Aortic smooth muscle cell (primary cell): ENCODE measurements at places on chromosomes 13 and 19. TPM values are rescaled to one million over a fixed set of nuclear protein-coding genes. Genes with fewer than 3 reads are reported as not detected.

LILRA1 gene
- total RNA-seq = not detected in 2 replicates

SOX21 gene
- not detected in 2 replicates for total RNA-seq

ZNF66 gene
- 1.2 and 2.0 TPM in 2 replicates for total RNA-seq

GPR12 gene
- not detected in 2 replicates for total RNA-seq

PVR gene
- 56.8 and 71.4 TPM in 2 replicates for total RNA-seq

TNFSF13B gene
- total RNA-seq = 9.0 and 10.3 TPM in 2 replicates

ETHE1 gene
- 95.8 and 104 TPM in 2 replicates for total RNA-seq

NBEA gene
- 9.6 and 10.7 TPM in 2 replicates for total RNA-seq

ZNF579 gene
- total RNA-seq = 2.1 and 3.0 TPM in 2 replicates

KMT2B gene
- 3.6 and 5.9 TPM in 2 replicates for total RNA-seq

PDX1 gene
- total RNA-seq = not detected in 2 replicates

CGB8 gene
- not detected in 2 replicates for total RNA-seq

OXGR1 gene
- total RNA-seq = not detected in 2 replicates

GPR18 gene
- total RNA-seq = not detected in 2 replicates

MEX3D gene
- 23.3 and 28.5 TPM in 2 replicates for total RNA-seq

PPP1R15A gene
- total RNA-seq = 57.1 and 97.7 TPM in 2 replicates

SIGLEC8 gene
- total RNA-seq = not detected in 2 replicates

CUL4A gene
- total RNA-seq = 109 and 121 TPM in 2 replicates

TFDP1 gene
- total RNA-seq = 44.0 and 44.1 TPM in 2 replicates

COX7A1 gene
- 79.4 and 93.1 TPM in 2 replicates for total RNA-seq

ZNF587B gene
- total RNA-seq = 20.8 and 22.9 TPM in 2 replicates

ZNF681 gene
- total RNA-seq = 0.31 and 0.53 TPM in 2 replicates

CYP4F2 gene
- total RNA-seq = not detected in 2 replicates

ADM5 gene
- 0.25 and 0.40 TPM in 2 replicates for total RNA-seq

ZNF439 gene
- 6.7 and 7.4 TPM in 2 replicates for total RNA-seq

KIR3DL2 gene
- not detected in 2 replicates for total RNA-seq

SOX1 gene
- total RNA-seq = not detected in 2 replicates

MISP3 gene
- 0.26 and 0.75 TPM in 2 replicates for total RNA-seq

ZNF682 gene
- 1.8 and 2.1 TPM in 2 replicates for total RNA-seq

CEACAM8 gene
- not detected in 2 replicates for total RNA-seq

DPF1 gene
- total RNA-seq = 1.5 and 1.6 TPM in 2 replicates

SKA3 gene
- total RNA-seq = 5.3 TPM in 2 replicates

FFAR3 gene
- not detected in 2 replicates for total RNA-seq

PRSS57 gene
- not detected in 2 replicates for total RNA-seq

ZNF90 gene
- total RNA-seq = 0.92 and 0.99 TPM in 2 replicates

CCDC70 gene
- total RNA-seq = not detected in 2 replicates
